T-helper 9 cell (primary cell): ENCODE measurements at places on chromosomes 11 and 22.

DNA sequence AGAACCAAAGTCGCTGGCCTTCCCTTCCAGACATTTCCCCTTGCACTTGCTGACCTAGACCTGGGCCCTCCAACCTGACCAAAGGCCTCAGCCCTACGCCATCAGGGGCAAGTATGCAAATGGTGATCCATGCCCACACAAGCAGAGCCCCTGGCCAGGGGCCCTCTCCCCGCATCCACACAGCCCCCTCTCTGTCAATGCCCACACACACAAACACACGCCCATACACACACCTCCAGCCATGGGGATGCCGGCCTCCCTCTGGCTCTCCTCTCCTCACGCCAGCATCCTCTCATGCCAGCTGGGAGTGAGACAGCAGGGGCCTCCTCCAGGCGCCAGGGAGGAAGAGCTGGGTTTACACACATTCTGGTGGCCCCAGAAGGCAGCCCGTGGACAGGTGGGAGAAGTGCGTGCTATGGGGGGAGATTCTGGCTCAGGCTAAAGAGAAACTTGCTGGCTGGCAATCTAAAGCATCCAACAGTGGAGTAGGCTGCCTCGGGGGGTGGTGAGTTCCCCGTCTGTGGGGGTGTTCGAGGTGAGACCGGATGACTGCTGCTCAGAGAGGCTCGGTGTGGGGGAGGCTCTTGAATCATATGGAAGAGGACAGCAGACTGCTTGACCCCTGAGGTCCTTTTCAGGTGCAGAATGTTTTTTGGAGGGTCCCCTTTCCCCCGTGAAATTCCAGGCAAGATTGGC lies 4.8 kb downstream of the NRXN2 start:
- DNase-seq: no peak

GRCh38 chr11:18173225-18173866 lies 709 bp downstream of the MRGPRX4 start:
- no peak for DNase-seq

DNA sequence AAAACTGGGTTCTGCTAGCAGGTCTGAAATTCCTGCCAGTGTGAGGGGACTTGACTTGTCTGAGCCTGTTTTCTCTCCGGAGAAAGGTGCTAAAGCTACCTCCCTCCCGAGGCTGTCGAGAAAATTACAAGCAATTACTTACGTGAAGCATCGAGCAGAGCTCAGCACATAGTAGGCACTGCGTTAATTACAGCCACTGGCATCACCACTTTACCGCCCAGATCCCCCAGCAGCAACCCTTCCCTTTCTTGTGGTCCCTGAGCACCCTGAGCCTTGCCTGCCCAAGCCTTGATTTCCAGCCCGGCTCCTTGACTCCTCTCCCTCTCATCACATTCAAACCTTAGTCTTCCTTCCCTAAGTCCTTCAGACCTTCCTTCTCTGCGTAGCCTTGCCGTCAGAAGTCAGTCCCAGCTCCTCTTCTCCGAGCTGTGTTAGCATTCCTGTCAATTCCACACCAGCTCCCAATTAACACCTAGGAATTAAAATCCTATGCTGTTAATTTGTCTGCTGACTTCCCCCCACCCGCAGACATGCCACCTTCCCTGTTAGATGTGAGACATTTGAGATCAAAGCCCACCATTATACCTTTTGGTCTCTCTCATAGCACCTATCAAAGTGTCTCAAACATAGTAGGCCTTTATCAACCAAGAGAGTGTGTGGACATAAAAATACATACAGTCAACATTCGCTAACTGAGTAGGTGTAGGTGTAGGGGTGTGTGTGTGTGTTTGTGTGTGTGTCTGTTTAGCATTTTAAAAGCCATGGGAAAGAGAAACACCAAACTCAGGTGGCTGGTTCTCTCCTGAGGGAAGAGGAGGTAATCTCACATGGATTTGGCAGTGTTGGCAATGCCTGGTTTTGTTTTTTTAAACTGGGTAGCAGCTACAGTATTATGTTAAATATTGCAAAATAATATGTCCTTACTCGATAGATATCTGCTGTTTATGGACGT lies 2.8 kb upstream of the KCNJ5 start:
- no peak for DNase-seq

DNA sequence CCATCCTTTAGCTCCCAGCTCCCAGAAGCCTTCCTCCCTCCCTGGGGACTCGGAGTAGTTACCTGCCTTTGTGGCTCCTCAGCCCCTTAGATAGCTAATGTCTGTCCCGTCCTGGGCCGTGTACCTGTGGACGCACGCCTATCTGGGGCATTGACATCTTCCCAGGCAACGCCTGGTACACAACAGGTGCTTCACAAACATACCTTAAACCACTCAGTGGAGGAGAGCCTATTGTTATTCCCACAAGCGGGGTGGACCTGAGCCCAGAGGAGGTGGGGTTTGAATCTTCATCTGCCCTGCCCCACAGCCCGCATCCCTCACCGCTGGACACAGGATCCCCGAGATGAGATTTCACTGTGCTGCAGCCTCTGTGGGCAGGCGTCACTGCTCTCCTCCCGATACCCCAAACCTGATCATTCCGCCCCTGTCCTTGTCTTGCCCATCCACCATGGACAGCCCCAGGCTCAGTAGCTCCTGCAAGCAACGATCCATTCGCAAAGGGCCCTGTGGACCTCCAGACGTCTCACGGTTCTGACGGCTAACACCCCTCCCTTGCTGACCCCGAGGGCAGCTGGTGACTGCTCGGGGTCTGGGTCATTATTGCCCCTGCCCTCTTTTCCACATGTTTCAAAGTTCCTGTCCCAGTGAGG lies 73.8 kb upstream of the SHISAL1 start:
- no peak for DNase-seq

DNA sequence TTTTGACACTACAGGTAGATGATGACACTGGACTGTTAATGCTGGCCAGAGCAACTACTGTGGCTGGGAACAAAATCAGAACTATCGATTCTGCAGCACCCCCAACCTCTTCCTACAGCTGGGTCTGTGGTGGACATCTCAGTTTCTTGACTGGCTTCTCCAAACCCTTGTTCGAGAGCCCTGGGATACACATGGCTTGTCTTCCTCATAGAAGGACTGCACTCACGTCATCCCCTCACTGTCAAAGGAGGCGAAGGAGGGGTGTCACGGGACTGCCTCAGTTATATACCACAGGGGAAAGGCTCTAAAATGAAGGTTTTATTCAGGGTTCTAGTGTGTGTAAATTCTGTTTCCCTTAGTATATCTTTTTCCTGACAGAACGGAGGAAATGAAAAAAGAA lies 44.9 kb downstream of the PITPNB start:
- no peak for DNase-seq

DNA sequence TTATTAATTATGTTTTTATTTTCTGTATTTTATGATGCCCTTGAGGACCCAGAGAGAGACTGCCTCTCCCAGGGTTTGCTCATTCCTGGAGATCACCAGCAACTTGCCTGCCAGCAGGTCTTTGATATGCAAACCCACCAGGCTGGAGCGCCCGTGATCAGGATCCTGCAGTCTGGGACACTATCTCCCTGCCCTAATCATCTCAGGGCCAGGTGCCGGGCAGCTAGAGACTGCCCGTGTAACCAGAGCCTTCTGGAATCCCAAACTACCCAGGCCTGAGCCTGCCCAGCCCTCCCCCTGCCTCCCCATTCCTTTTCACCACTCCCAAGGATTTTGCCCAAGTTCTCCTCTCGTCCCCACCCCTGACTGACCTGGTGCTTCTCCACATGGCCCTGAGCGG lies 52.2 kb upstream of the B3GAT1 start:
- no peak for DNase-seq

- no peak for DNase-seq
Observed at GRCh38 chr22:30201945-30202344, 44.6 kb downstream of the LIF start.

- no peak for DNase-seq
Observed at GRCh38 chr11:76744186-76745043, 38.7 kb upstream of the TSKU start.

DNA sequence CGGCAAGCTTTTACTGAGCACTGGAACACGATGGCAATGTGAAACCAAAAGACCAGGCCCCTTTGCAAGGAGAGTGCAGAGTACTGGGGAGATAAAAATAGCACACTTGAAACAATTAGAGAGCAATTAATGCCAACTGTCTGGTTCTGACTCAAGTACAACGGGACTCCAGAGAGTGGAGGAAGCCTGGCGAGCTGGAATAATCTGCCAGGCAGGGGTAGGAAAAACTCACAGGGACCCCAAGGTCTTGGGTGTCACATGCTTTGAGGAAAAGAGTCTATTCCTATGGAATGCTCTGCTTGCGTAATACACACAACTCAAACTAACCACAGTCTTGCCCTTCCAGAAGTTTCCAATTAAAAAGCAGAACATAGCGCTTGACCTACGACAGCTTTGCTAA lies 113.0 kb upstream of the CLMP start:
- DNase-seq: no peak

DNA sequence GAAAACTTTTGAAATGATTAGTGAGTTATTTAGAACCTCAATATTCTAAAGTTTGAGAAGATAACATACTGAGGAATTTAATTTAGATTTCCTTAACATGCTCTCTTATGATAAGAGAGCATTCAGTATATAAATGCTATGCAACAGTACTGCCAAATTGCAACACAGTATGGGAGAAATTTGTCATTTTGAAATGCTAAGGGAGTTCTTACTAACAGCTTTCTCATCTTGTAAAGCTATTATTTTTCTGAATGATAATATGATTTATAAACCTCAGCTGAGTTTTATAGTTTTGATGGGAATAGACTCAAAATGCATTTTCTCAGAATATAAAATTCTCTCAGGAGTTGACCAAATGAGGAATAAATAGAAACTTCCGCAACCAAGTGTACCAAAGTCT lies 108.4 kb downstream of the SPON1 start:
- no peak for DNase-seq

DNA sequence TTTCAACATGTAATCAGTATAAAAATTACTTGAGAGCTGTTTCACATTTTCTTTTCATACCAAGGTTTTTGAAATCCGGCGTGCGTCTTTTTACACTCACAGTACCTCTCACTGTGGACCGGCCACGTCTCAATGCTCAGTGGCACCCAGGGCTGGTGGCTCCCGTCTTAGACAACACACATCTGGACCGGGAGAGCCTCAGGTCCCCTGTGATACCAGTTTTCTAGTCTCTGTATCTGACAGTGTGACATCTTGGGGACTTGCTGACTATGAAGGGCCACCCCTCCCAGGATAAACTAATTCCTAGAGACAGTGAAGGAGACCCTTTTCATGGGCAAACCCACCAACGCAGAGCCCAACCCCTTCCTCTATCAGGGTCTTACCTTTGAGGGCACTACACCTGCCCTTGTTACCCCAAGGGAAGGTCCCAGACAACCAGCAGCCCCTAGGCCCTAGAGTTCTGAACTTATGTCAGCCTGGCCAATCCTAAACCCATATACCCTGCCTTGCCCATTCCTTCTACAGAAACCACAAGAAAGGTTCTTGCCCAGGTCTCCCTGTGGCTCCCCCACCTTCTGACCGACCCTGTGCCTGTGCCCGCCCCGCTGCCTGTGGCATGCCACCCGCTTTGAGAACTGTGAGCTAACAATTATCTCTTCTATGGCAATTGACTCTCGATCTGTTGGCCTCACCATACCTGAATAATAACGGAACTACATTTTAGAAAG lies 6.1 kb upstream of the ASCL2 start:
- DNase-seq: no peak

DNA sequence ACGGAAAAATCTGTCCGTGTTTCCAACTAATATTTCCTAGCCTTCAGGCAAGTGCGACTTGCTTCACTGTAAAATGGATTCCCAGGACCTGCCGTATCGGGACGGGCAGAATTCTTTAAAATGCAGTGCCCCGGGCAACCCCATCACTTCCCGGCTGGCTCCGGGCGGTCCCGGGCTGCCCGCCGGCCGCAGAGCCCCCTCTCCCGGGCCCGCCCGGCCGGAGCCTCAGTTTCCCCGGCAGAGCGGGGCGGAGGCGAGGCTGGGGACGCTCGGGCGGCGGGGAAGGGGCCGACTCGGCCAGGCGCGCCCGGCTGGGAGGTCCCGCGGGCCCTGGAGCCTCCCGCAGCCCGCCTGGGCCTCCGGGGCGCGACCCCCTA lies 84.2 kb upstream of the WNT7B start:
- DNase-seq: no peak

- DNase-seq: no peak
Observed at GRCh38 chr22:17950651-17951214, 73.6 kb downstream of the MICAL3 start.

DNA sequence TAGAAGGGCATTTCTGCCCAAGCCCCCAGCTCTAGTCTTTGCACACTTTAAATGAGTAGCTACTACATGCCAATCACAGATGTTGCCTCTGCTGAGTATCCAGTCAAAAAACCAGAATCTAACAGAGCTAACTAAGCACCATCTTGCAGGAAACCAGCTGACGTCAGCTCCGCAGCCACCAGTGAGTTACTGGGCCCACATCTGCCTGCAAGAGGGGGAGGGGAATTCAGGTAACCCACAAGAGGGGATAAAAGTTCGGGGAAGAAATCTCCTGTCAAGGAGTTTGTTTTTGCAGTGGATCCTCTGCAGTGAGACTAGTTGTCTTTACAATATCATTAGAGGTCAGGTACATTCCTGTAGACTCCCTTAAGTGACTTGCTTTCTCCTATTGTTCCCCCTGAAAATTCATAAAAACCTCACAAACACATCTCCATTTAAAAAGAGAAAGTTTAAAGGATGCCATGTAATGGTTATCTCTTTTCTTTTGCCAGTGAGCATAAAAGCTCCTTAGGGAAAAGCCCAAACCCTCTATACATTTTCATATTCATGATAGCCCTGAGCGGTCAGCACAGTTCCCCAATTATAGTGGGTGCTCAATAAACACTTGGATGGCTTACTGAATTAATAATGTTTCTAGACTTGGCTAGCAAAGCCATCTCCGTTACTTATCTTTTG lies 9.3 kb downstream of the CD44 start:
- DNase-seq: peak; percentile 42

DNA sequence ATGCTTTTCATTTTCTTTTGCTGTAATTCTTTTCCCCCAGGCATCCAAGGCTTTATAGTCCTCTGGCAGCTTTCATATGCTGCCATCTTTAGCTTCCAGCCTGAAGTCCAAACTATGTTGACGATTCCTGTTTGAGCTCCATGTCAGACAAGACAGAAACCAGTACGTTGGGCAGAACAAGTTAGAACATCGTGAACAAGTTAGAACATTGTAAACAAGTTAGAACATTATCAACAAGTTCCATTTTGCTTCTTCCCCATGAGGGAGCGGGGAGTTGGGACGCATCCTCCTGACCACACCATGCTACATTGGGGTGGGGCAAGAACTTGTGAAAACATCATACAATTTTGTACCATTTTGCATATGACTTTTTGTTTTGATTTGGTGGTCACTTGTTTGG lies 23.9 kb downstream of the GLB1L2 start:
- DNase-seq: no peak

DNA sequence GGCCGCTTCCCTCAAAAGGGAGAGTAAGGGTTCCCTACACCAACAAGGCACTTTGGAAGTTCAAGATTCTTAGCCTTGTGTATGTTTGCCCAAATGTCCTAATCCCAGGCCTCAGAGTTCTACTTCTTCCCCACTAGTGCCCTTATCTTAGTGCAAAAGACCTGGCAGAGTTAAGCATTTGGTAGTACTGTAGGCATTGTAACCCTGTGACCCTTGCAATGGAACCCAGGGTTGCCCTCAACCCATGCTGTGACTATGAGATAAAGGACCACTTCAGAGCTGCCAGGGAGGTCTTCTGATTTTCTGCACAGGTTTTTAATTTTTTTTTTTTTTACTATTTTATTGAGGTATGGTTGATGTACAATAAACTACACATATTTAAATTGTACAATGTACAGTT lies 65.1 kb downstream of the C11orf65 start:
- no peak for DNase-seq
